ENCODE measurements at places on chromosomes 12 and 14.

DNA sequence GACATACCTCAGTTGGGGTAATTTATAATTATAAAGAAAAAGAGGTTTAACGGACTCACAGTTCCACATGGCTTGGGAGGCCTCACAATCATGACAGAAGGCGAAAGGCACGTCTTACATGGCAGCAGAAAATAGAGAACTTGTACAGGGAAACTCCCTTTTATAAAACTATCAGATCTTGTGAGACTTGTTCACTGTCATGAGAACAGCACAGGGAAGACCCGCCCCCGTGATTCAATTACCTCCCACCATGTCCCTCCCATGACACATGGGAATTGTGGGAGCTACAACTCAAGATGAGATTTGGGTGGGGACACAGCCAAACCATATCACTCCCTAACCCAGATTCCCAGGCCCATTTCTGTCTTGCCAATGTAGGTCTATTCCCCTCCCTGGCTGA, 22.1 kb downstream of the MYO1H start:
- no peak for DNase-seq

DNA sequence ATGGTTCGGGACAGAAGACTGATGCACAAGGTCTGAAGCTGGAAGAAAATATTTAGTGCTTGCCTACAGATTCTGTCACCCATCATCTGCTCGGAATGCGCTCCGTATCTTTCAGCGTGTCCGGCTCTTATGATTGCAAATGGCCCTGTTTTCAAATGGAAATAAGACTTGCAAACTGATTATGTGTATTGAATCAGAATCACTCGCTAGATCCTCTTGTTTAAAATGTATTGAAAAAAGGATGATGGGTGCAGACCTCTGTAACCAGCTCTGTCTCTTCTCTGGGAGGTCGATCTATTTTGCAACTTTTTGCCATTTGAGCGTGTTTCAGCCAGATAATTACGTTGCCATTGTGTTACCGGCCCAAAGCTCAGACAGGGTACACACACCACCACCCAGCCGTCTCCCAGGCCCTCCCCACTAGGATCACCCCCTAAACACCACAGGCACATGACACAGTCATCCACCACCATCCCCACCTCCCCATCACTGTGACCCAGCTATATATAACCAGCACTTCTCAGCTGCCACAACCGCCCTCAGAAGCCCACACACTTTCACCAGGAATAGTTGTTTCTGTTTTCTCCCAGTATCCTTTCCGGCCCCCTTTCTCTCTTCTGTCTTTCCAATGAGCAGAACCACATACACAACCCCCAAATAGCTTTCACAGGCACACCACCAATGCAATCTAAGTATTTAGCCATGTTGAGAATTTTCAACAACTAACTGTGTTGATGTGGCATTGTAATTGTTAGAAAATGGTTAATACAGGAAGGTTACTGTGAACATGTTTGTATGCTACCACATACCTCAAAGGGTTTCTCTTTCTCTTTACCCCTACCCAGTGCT, 10.7 kb downstream of the NKX2-1 start:
- DNase-seq, result no peak

- no peak for DNase-seq
Observed at GRCh38 chr14:42734041-42734440, 1127.4 kb downstream of the LRFN5 start.

- DNase-seq, result no peak
Observed at GRCh38 chr12:5952031-5952430, 7.0 kb upstream of the ANO2 start.

GRCh38 chr14:58296726-58297125, 1.6 kb upstream of the ARID4A start:
- DNase-seq, result no peak

All from iPS DF 6.9 (cell line).